Osteocyte (in vitro differentiated cells): ENCODE measurements at places on chromosomes 2 and 18.
A peak's percentile ranks its signal among the peaks of the same experiment; 100 is the strongest.

GRCh38 chr2:128596396-128597120 lies 277.9 kb upstream of the HS6ST1 start:
- peak; percentile 59 for DNase-seq

DNA sequence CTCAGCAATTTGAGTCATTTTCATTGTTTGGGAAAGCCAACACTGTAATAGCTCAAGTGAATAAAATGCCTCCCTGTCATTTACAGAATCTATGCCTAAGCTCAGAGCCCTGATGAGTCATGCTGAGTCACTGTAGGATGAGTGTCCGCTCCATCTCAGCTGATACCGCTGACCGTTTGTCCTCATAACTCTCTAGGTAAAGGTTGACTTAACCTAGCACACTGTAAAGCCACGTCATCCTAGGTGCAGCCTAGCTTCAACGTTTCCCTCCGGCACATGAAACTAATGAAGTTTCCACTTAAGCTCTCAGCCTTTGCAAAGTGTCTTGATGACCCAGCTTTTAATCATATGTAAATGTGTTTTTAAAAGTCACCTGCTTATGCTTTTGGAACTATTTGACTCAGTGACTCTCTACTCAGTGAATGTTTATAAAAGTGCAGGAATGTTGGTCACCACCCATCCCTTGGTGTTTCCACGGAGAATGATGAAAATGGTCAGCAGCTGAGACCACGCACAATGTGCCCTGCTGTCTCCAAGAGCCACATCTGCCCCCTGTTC lies 154.0 kb downstream of the PMAIP1 start:
- DNase-seq: no peak

DNA sequence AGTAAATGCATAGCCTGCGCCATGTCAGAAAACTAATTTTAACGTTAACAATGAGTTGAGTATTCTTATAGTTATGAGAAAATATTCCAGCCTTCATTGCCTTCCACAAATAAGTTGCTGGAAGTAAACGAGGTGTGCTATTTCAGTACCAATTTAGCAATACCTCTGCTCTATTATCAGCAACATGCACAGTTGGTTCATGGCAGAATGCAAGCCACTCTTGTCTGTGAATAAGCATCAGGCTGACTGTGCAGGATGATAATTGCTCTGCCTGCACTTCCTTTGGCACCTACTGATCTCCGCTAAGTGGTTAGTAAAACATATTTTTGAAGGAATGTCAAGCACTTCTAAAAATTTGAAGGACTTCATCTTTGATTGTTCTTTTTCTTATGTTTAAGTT lies 261.9 kb upstream of the SIX3 start:
- no peak for DNase-seq

GRCh38 chr2:15624903-15625302 lies 33.2 kb downstream of the DDX1 start:
- DNase-seq: no peak

DNA sequence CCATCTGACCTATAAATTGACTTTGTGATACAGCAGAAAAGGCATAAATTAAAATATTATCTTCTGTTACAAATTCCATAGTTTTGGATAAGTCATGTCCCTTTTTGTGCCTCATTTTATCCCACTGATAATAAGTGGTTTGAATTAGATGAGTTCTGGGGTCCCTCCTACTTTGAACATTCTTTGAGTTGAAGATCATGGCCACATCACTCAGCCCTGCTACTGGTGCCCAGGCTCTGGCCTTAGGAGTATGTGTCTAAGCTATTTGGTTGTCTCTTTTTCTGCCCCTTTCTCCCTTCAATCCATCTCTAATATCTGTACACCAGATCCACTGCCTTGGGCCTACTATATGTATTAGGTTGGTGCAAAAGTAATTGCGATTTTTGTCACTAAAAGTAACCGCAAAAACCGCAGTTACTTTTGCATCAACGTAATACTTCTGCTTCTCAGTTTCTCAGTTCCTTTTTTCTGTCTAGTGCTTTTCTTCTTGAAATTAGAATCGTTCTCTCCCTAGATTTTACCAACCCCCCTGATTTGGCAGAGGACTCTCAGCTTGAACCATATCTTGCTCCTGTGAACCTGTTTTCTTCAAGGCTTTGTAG lies 362.5 kb upstream of the TNP1 start:
- DNase-seq: no peak

GRCh38 chr2:173058097-173058496 lies 17.5 kb upstream of the MAP3K20 start:
- no peak for DNase-seq
